ENCODE measurements at places on chromosomes 13 and 19.

DNA sequence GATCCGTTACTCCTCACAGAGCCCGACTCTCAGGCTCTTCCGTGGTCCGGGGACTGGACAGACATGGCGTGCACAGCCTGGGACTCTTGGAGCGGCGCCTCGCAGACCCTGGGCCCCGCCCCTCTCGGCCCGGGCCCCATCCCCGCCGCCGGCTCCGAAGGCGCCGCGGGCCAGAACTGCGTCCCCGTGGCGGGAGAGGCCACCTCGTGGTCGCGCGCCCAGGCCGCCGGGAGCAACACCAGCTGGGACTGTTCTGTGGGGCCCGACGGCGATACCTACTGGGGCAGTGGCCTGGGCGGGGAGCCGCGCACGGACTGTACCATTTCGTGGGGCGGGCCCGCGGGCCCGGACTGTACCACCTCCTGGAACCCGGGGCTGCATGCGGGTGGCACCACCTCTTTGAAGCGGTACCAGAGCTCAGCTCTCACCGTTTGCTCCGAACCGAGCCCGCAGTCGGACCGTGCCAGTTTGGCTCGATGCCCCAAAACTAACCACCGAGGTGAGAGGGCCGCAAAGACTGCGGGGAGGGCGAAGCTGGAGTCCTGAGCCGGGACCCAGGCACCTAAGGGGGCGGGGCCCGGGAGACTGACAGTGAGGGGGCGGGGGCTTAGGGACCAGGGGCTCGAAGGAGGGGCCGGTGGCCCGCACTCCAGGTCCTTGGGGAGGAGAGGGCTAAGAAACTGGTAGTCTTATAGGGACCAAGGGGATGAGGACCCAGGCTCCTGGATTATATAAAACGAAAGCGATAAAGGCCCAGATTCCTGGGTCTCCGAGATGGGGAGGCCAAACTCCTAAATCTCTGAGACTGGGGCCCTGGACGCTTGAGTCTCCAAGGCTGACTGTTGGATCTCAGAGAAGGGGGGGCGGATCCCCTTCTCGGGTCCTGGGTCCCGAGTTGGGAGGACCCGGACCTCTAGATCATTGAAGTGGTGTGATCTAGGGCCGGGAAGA lies 2.0 kb downstream of the ETV2 start:
- DNase-seq = peak; percentile 45

- DNase-seq = no peak
Measured at GRCh38 chr19:33780251-33780650, 16.4 kb upstream of the KCTD15 start.

GRCh38 chr13:76768384-76768783 lies 117.8 kb downstream of the KCTD12 start:
- DNase-seq = no peak

DNA sequence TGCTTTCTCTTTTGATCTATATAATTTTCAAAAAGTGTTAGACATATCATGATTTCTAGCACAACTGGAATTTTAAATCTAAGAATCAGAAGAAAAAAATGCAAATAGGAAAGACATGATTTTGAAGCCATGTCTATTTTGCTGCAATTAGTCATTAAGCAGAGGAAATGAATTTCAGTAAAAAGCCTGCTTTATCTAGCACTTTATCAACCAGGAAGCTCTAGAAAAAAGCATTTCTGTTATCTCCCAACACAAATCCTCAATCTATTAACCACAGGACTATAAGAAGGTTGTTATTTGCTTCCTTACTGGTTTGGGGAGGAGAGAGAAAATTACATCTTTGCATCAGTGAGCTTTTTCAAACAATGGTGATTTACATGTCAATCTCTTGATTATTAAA lies 716.7 kb downstream of the DIAPH3 start:
- DNase-seq = no peak

- no peak for DNase-seq
Measured at GRCh38 chr13:33172911-33173310, 112.6 kb downstream of the STARD13 start.

DNA sequence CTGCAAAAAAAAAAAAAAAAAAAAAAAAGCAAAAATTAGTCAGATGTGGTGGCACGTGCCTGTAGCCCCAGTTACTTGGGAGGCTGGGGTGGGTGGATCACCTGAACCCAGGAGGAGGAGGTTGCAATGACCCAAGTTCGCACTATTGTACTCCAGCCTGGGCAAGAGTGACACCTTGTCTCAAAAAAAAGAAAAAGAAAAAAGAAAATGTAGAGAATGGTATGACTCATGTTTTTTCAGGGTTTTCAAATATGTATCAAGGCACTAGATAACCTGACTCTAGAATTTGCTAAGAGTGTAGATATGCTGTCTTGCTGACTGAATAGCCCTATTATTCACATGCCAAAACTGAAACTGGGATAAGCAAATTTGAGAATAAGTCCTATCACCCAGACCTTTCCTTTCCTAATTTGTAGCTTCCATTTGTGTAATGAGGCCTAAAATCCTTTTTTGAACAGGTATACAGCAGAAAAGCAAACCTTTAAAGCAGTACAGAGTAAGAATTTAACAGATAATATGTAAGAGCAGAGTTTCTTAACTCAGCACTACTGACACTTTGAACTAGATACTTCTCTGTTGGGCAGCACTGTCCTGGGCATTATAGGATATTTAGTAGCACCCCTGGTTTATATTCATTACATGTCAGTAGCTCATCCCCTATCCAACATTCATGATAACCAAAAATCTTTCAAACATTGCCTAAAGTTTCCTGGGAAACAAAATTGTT lies 108.6 kb downstream of the ELF1 start:
- DNase-seq = no peak

DNA sequence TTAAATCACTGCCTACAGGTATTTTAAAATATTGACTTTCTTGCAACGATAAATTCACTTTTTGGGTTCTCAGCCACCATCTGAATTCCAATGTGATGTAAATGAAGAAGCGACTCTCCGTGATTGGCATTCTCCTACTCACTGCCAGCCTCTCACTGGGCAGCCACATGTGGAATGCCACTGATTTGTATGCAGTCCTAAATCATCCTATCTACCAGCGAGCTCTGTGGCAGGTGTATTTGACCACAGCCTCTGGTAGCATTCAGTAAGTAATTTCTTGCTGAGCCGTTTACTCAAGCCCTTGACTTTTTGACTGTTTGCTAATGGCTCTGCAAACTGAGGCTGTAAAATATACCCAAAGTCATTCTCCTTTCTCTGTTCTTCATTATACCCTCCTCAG lies 559.0 kb upstream of the SLC10A2 start:
- DNase-seq = no peak

DNA sequence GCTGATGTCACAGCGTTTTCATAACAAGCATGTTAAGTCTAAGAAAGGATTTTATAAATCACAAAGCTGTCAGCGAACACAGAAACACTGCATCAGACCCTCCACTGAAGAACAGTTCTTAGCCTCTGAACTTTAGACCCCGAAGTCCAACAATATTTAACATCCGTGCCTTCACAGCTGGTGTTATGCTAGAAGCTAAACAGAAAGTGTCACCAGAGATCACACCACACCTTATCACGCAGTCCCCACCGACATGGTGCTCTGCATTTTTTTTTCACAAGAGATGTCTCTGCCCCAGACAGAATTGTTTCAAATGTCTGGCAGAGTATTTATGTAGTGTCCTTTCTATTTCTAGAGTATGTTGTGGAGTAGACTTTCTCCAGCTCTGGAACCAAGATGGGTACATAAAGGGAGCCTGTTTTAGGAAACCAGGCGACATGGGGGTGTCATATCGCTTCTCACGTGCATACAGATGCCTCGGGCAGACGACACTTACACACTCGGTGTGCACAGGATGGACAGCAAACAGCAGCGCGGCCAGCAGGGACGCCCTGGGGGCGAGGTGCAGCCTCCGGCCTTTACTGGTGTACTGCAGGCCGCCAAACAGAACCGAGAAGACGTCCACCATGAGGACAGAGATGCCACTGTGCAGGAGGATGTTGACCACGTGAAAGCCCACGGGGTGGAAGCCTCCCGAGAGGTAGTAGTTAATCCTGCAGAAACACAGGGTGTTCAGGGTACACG lies 12.0 kb downstream of the TMTC4 start:
- no peak for DNase-seq

DNA sequence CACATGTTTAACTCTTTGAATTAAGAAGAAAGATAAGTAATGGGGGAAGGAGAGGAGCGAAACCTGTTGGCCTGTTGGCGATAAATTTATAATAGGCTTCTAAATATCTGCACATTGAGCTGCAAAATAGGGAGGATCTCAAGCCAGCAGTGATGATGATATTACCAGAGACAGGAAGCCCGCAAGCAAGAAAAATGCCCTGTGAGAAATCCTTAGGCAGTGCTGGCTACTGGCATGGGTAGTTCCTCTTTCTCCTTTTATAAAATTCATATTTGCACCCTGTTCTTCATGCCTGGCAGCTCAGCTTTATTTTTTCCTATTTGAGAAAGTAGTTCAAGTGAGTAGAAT lies 858 bp upstream of the USP12 start:
- DNase-seq = no peak

- DNase-seq = no peak
Measured at GRCh38 chr13:40334616-40335015, 331.8 kb downstream of the FOXO1 start.

- no peak for DNase-seq
Measured at GRCh38 chr13:42099962-42100675, 51.7 kb downstream of the DGKH start.

- DNase-seq = no peak
Measured at GRCh38 chr13:30750036-30750435, 14.7 kb downstream of the ALOX5AP start.

DNA sequence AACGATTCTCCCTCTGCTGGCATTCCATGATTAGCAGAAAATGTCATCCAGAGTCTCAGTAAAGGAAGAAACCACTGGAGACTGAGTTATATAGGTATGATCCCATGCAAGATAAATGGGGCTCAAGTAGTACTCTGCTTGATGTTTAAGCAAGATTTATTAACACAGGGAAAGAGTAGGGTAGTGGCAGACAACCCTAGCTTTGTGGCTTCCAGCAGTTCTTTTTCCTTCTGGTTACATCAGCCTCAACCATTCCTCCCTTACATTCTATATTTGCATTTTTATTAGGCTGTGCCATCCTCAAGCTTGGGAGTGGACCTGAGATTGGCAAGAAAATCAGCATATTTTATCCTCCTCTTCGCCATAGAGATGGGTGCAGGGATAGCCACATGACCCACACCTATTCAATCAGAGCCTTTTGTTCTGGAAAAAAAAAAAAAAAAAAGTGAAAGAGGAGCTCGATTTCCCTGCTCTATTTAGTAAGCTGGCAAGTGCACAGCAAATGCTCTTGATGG lies 402.1 kb downstream of the ZNF536 start:
- no peak for DNase-seq

- no peak for DNase-seq
Measured at GRCh38 chr19:33553530-33554310, 32.1 kb upstream of the PEPD start.

DNA sequence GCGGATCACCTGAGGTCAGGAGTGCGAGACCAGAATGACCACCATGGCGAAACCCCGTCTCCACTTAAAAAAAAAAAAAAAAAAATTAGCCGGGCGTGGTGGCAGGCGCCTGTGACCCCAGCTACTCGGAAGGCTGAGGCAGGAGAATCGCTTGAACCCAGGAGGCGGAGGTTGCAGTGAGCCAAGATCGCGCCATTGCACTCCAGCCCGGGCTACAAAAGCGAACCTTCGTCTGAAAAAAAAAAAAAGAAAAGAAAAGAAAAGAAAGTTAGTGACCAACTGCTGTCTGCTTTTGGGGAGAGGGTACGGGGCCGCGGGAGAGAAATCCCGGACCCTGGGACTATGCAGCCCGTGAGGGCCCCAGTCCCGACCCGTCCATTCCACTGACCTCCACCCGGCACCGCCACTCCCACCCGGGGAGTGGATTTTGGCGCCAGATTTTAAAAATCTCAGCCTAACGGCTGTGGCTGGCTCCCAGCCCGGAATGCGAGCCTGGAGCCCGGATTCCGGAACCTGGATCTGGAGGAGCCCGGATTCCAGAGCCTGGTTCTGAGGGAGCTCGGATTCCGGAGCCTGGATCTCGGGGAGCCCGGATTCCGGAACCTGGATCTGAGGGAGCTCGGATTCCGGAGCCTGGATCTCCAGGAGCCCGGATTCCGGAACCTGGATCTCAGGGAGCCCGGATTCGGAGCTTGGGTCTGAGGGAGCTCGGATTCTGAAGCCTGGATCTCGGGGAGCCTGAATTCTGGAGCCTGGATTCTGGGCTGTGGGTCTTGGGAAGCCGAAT lies 6.1 kb upstream of the LMNB2 start:
- DNase-seq = peak; percentile 97

DNA sequence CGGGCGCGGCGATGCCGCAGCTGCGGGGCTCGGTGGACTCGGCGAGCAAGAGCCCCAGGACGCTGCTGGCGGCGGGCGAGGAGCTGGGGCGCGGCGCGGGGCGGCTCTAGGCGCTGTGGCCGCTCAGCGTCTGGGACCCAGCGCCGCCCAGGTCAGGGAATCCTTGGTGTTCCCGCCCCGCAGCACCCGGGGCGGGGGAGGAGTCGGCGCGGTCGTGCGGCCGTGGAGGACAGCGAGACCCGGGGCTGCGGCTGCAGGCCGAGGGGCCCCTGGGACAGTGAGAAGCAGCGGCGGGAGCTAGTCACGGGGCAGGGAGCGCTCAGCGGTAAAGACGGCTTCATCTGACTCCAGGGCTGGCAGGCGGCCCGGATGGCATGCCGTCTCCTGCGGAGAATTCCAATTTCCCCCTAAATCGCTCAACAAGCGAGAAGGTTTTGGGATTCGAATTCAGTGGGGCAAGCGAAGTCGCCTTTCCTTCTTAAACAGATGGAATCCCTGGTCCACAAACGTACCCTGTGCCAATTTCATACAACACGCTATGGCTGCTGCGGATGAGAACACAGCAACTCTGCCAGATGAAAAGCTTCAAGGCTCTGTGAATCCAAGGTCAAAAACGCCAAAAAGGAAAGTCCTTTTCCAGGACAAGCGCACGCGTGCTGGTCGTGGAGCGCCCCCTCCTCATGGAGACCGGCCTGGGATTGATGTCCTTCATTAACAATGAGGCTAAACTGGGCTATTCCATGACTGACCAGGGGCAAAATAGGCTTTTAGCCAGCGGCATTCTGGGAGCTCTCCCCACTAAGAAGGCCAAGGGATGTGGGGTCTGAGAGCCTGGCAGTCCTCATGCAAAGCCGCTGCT lies 4.2 kb upstream of the ZSCAN4 start:
- peak; percentile 5 for DNase-seq

All from fibroblast of skin of left biceps (primary cell).